ENCODE measurements at places on chromosomes 4 and X.
A peak's percentile ranks its signal among the peaks of the same experiment; 100 is the strongest.

GRCh38 chrX:23854945-23855344 is 52.8 kb downstream of the APOO start:
- no peak for DNase-seq

GRCh38 chr4:78720994-78721677 is 55.0 kb upstream of the BMP2K start:
- DNase-seq, result peak; percentile 1

- no peak for DNase-seq
Measured at GRCh38 chr4:11201256-11201655, 227.4 kb downstream of the HS3ST1 start.

GRCh38 chr4:158821228-158821971 is 52.6 kb downstream of the FNIP2 start:
- DNase-seq, result no peak

DNA sequence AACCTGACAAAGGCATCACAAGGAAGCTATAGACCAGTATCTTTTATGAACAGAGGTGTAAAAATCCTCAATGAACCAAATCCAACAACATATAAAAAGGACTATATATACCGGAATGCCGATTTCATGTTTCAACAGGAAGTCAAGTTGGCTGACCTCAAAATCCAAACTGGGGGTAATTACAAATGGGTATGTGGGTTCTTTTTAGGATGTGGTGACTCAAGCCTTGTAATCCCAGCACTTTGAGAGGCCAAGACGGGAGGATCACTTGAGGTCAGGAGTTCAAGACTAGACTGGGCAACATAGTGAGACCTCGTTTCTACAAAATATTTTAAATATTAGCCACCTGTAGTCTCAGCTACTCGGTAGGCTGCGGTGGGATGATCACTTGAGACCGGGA is 10.4 kb downstream of the PRSS48 start:
- no peak for DNase-seq

DNA sequence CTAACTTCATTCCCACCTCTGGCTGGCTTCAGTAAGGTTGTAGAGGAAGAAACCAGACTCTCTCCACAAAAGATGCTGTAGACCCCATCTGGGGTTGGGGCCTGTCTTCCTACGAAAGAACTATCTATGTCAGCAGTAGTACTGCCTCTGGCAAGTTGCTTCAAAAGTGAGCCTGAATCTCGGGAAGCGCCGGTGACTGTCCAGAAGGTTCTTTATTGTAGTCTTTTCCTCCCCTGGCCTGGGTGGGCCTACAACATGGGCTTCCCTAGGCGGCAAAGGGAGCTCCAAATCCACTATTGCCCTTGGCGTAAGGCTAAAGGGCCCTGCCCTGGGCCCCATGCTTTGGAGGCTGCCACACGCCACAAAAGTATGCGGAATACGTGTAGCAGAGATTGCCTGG is 38.6 kb upstream of the NYX start:
- no peak for DNase-seq

GRCh38 chr4:124329134-124329533 is 383.4 kb downstream of the ANKRD50 start:
- no peak for DNase-seq

DNA sequence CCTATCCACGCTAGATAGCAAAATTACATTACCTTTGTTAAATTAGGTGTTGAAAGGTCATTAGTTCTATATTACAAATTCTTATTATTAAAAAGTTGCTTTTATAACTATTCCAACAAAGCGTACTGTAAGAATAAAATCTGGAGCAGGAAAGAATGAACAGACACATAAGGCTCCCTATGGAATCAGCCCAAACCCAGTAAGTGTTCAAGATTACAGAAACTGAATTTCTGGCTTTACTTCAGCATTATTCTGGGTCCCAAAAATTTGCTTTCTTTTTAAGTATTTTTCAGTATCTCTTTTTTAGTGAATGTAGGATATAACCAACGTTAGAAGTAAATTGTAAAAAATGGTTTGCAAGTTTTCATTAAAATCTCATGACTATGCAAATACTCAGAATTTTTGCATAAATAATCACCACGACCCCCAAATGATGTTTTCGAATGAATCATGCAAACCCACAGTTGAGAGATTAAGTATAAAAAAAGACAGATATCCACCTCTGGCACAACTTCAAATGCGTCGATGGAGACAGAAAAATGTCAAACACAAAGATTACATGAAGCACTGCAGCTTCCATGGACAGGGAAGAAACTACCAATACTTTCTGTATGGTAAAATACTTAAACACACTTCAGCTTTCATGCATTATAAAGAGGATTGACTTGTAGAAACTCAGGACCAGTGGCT is 238.5 kb downstream of the RASL11B start:
- DNase-seq, result no peak

GRCh38 chrX:107324493-107325310 is 118.3 kb downstream of the DNAAF6 start:
- DNase-seq, result peak; percentile 2

DNA sequence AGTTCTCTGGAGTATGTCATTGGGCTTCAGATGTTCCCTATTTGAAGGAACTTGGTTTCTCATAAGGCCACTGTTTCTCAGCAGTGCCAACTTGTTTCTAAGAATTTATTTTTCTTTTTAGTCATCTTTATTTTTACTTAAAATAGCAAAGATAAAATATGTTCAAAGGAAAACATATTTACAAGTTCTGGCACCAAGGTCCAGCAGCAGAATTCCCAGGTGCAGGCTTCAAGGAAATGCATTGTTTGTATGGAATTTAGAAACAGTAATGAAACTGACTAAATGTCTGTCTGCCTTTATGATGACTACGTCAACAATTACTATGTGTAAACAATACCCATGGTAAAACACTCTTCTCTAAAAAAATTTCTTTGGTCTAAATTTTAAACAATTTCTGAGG is 109.6 kb downstream of the IL15 start:
- DNase-seq, result no peak

GRCh38 chrX:41382714-41383645 is 49.0 kb downstream of the DDX3X start:
- no peak for DNase-seq

- no peak for DNase-seq
Measured at GRCh38 chr4:116059361-116059760, 945.9 kb upstream of the NDST4 start.

GRCh38 chrX:47223476-47224250 is 5.2 kb downstream of the CDK16 start:
- DNase-seq, result no peak

DNA sequence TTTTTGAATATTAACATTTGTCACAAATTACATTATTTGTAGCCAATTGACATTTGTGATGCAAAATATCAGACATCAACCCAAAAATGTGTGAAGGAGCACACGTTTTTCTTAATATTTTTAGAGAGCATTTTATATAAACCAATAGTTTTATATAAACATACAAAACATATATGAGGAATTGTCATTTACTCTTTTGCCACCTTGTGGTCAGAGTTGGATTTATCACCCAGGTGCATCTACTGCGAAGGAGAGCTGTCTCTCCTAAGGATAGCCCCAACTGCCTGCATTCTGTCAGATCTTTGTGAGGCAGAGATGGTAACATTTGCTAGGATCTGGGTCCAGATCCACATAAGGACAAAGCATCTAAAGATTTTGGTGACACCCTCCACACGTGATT is 2.5 kb upstream of the USP27X start:
- DNase-seq, result no peak

- no peak for DNase-seq
Measured at GRCh38 chrX:96436105-96436504, 248.5 kb upstream of the DIAPH2 start.

- DNase-seq, result no peak
Measured at GRCh38 chr4:15893962-15894361, 44.6 kb downstream of the FGFBP1 start.

- DNase-seq, result no peak
Measured at GRCh38 chrX:67612231-67612630, 68.4 kb downstream of the AR start.

DNA sequence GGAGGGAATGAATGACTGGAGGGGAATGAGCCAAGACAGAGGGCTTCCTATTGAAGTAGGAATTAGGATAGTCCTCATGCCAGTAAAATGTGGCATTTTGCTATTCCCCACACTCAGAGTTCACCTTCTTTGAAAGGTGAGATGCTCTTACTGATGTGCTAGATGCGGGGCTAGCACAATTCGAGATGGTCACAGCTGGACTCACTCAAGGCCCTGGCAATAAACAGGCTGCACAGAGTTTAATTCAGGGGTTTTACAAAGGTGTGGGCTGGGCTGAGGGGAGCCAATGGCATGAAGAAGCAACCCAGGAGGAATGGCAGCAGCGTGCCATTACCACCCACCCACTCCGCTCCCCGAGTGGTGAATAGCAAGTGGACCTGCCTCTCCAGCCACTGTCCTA is 55.1 kb downstream of the ENPP6 start:
- DNase-seq, result no peak

- no peak for DNase-seq
Measured at GRCh38 chrX:72347366-72347765, 41.7 kb upstream of the CITED1 start.

DNA sequence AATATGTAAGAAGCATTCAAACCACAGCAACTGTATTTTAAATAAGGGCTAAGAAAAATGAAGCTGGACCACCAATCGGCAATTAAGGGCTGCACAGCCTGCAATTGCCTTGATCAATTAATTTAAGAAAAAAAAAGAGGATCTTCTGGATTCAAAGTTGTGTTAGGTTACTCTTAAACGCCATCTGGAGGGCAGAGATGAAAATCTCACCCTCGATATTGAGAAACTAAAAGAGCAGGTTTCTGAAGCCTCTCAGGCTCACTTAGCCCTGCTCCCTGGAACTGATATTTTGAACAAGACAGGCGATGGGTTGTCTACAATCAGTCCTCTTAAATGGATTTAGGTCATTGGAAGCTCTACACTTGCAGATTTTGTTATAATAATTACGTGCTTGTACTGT is 579.4 kb downstream of the GRXCR1 start:
- no peak for DNase-seq

DNA sequence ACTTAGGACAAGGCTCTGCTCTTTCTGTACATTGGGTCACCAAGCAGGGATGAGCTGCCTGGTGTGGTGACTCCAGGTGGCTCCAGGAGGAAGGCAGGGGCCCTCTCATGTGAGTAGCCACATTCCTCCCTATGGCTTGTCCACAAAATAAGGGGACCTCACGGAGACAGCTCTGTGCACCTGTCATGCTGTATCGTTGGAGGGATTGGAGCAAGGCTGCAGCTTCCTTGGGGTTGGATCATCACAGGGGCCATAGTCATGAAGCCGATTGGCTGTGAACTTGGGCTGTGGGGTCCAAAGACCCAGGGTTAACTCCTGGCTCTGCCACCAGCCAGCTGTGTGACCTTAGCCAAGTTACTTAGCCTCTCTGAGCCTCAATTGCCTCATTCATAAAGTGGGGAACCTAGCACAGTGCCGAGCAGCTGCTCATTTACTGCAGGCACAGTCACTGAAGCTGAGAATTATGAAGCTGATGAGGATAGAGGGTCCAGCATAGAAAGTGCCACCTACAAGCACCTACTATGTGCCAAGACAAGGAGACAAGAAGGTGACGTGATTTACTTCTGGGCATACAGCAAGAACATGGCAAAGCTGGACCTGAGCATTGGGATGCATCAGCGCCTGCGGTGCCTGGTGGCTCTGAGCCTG is 11.8 kb upstream of the KIAA0232 start:
- DNase-seq, result no peak

GRCh38 chrX:95505721-95506120 is 1178.9 kb upstream of the DIAPH2 start:
- DNase-seq, result no peak

DNA sequence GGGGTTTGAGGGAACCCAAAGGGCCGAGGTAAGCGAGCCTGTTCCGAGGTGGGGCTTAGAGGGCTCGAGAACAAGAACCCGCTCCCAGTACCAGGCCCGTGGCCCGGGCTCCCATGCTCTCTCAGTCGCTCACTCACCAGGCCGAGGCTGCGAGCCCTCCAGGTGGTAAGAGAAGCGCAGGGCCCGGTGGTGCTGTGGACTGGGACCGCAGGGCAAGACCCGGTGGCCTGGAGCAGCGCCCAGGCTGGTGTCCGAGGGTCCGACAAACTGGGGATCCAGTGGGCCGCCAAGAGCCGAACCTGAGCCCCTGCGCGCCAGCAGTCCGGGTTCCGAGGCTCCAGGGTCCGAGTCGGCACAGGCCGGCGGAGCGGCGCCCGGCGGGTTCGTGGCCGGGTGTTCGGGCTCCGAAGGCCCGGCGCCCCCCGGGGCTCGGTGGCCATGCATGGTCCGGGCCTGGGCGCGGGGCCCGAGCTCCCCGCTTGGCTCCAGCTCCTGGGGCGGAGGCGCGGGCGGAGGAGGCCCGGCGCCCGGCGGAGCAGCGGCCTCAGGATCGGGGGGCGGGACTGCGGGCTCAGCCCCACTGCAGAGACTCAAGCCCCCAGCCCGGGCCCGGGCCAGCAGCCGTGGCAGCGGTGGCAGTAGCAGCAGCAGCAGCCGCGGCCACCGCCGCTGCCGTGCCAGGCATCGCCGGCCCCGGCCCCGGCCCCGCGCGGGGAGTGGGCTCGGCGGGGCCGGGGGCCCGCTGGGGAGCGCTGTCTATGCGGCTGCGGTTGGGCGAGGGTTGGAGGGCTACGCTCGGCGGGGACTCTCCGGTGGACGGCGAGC is 833 bp downstream of the FGD1 start:
- no peak for DNase-seq

DNA sequence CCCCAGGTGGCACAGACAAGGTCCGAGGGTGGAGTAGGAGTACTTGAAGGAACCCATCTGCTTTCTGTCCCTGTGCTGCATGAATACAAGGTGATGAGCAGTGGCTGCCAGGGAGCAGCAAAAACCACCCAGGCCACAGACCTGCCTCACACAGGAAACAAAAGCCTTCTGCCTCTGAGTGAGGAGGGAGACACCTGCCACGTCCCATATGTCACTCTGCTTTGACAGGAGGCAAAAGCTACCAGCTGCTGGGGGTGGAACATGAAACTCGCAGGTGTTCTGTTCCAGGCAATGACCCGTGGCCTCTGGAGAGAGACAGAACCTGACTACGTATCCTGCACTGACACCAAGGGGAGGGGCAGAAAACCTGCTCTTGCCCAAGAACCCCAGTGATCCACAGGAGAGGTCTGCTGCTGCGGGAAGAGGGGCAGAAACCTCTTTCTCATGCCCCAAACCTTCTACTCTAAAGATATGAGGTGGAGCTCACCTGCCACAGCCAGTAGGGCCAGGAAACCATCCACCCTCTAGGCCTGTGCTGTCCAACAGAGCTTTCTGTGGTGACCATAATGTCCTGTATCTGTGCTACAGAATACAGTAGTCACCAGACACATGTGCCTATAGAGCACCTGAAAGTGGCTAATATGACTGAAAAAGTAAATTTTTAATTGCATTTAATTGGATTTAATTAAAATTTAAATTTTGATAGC is 172.9 kb downstream of the PRDM5 start:
- no peak for DNase-seq

- DNase-seq, result no peak
Measured at GRCh38 chr4:55865228-55865806, 11.9 kb downstream of the EXOC1 start.

- DNase-seq, result no peak
Measured at GRCh38 chr4:35216636-35217035, 1027.7 kb downstream of the ARAP2 start.

- DNase-seq, result no peak
Measured at GRCh38 chr4:163447481-163447880, 26.1 kb downstream of the TKTL2 start.

- no peak for DNase-seq
Measured at GRCh38 chrX:115191490-115192243, 2.5 kb downstream of the RBMXL3 start.
